ENCODE measurements at places on chromosomes 6 and 20. TPM values are rescaled to one million over a fixed set of nuclear protein-coding genes. Genes with fewer than 3 reads are reported as not detected.

DNA sequence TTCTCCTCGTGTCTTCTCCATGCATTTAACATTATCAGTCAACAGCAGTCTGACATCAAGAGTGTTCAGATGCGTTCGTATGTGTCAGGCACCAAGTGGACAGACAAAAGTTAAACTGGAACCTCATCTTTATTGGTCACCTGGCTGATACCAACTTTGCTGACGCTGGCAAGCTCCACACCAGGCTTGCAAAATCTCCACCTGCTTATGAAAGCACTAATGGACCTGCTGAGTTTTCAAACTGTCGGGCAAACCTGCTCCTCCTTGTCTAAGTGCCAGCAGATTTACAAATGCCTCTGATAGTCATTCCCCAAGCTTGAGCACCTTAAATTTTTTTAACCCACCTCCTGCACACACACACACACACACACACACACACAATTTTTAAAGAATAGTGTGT, 27.9 kb upstream of the DSP start:
- DNase-seq: no peak

- no peak for DNase-seq
Measured at GRCh38 chr6:35392111-35392702, 49.8 kb downstream of the PPARD start.

The SAMD5 gene
- 17.4 TPM for polyA plus RNA-seq

The RGL2 gene
- polyA plus RNA-seq: 122 TPM

- no peak for DNase-seq
Measured at GRCh38 chr6:80437801-80438200, 331.3 kb downstream of the BCKDHB start.

- no peak for DNase-seq
Measured at GRCh38 chr6:45518013-45518720, 140.4 kb upstream of the SUPT3H start.

The NMBR gene
- 0.30 TPM for polyA plus RNA-seq

The DDR1 gene
- polyA plus RNA-seq: 187 TPM

- no peak for DNase-seq
Measured at GRCh38 chr6:167550941-167551627, 226.2 kb downstream of the TTLL2 start.

- peak; percentile 23 for DNase-seq
Measured at GRCh38 chr6:141248021-141248799, 884.5 kb upstream of the GJE1 start.

- DNase-seq: no peak
Measured at GRCh38 chr20:35595901-35596300, 19.7 kb upstream of the SPAG4 start.

GRCh38 chr20:4709261-4710105, 12.2 kb upstream of the PRND start:
- DNase-seq: no peak

DNA sequence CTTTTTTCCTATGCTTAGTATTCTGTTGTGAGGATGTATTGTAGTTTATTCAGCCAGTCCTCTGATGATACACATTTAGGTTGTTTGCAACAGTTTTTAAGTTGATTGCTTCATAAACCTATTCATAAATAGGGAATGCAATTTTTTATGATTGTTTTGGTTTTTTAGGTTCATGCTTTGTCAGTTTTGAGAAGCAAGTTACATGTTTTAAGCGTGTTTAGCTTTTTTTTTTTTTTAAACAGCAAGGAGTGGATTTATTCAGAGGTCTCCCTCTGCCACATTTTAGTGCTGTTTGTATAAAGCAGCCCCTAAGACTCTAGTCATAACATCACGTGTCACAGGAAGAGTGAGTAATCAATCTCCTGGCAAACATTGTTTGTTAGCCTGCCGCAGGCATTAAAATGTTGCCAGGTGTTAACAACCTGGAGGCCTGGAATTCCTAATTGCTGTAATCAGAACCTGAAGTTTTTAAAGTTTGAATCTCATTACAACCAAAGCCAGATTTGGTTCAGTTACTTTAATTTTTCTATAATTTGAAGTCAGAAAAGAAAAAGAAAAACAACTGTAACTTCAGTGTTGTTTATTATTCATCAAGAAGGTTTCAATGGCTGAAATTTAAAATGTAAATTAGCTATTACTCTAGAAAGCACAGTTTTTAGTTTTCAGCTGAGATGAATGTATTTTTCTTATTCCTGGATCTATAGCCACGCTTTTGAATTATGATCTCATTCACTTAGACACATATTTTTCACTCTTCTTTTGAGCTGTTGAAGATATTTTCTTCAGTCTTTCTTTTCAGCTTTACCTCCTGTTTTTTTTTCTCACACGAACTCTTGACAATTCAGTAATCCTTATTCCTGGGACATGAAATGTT, 59.2 kb downstream of the KCNS1 start:
- no peak for DNase-seq

DNA sequence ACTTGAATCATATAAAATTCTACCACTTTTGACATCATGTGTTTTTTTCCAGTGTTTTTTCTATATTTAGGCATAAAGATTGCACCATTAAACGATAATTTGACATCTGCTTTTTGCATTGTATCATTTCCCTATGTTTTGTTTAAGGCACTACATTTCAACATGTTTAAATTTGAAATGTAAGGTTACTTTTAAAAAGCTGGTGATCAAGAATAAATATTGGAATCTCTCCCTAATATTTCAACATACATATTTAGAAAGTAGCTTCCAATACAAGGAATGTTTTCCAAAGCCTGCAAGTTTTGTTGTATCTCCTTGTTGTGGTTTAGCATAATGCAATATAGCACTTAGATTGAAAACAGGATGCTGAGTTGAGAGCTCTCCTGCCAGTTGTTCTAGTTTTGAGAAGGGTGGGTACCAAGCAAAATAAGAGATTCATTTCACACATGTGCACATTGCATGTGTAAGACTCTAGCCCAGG, 76.5 kb downstream of the SYNJ2 start:
- DNase-seq: no peak

- no peak for DNase-seq
Measured at GRCh38 chr6:25875563-25875905, 1.5 kb upstream of the SLC17A3 start.

DNA sequence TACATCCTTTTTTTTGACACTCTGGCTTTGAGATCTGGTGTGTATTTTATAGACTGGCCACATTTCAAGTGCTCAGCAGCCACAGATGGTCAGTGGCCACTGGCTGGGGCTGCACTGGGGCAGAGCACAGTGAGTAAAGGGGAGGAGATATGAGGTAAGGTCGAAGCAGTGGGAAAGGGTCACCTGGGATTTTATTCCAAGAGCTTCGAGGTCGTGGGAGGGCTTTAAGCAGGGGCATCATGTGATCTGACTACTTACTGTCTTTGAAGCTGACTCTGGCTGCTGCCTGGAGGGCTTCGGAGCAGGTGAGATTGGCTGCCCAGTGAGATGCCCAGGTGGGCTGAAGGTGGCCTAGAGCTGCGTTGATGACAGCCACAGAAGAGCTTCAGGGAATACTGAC, 6.7 kb downstream of the C20orf203 start:
- no peak for DNase-seq

- DNase-seq: no peak
Measured at GRCh38 chr6:151958332-151958731, 150.8 kb downstream of the ESR1 start.

- DNase-seq: no peak
Measured at GRCh38 chr6:3385660-3386151, 71.1 kb downstream of the SLC22A23 start.

DNA sequence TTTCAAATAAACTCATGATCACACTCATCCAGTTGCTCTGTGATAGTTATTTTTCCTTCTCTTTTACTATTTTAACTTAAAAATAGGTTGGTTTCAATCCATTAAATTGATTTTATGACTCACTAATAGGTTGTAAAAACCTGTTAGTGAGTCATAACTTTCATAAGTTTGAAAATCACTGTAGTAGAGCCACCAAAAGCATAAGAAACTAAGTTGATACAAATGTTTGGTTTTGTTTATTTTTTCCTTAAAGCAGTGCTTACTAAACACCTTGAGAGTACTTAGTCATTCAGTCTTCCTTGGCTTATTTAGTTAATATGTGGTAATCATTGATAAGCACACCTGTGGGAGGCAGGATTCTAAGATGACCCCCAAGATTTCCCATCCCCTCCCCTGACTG, 312.1 kb upstream of the MAN1A1 start:
- DNase-seq: no peak

The ZBP1 gene
- polyA plus RNA-seq: not detected

The SYS1 gene
- polyA plus RNA-seq: 35.7 TPM

GRCh38 chr6:109671733-109672132, 19.3 kb downstream of the AK9 start:
- no peak for DNase-seq

DNA sequence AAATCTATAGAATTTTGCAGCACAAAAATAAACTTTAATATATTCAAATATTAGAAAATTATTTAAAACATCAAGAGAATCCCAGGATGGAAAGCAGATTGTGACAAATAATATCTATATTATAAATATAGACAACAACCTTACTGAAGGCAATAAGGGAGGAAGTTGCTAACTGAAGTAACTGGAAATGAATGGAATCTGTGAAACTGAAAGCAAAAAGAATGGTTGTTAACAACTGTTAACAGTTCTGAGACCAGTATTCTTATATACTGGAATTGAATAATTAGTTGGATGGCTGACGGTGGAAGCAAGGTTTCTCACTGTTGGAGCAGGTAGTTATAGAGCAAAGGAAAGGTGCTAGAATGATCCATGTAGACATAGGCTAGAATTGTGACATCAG, 220.4 kb downstream of the PLCB1 start:
- no peak for DNase-seq

The MCCD1 gene
- polyA plus RNA-seq: 26.4 TPM
